ENCODE measurements at places on chromosomes 1 and 21.

DNA sequence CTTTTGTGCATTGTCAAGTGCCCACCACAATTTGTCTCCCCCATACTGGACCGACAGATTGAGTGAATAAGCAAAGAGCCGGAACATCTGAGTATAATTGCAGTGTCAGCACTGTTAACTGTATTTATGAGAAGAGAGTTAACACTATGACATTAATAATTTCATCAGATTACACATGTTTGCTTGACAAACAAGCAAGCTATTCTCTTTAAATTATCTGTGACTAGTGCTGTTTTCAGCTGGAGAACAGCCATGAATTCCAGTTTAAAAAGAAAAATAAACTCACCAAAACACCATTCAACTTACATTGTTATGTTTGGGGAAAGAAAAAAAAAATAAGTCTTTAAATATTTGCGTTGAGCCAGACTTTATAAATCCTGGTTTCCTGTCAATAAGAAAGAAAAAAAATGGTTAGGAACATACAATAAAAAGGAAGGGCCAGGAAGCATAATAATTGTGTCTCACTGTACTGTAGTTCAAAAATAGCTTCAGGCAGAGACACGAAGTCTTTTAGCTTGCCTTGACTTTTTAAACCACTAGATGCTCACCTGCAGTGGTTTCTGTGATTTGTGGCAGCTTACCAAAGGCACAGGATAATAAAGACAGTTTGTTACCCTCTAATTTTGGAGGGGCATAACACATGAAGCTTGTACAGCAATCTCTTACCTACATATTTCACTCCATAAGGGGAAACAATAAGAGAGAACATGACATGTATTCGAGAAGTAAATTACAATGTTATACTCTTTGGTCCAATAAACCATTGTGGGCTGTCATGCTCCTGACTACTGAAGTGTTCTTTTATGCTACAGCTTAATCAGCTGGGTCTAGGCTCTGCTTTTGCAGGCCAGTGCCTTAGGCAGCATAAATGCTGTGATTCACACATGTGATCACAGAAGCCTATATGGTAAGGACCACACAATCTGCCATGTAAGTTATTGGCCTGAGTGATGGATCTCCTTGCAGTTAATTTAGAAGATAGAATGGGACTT lies 302.0 kb upstream of the ADGRL2 start:
- DNase-seq: no peak

DNA sequence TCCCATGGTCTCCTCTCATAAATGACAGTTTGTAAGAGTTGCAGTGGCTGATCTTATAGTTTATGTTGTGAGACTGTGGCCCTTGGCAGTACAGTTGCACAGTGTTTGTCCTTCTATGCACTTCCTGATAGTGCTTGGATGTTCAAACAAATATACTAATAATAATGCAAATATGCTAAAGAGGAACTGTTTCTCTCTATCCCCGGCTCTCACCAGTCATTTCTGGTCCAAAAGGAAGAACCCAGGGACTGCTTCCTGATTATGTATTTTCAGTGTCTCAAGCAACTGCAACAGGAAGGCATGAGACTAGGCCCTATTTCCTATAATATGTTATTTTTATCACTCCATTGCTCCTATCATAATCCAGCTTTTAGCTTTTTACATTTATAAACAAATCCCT lies 17.0 kb upstream of the SUCO start:
- no peak for DNase-seq

DNA sequence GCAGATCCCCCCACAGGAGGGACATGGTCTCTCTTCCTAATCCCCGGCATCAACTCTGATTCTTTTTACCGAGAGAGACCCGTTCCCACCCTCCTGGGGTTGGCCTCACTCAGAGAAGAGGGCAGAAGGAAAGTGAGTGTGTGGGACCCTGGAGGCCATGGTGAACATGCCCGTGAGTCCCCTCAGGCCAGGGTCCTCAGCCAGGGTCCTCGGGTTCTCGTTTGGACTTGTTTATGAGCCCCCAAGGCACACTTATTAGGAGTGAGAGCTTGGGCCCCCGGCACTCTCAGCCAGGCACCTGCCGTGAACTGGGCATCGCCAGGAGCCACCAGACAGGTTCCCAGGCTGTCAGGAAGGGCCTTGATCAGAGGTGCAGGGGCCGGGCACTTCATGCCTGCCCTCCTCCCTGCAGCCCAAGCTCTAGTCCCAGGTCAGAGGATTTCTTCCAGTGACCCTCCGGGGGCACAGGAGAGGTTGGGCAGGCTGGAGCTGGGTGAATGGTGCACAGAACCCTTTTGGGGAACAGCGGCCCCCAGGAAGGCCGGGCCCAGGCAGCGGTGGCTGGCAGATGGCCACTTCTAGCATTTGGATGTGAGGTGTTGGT lies 122.6 kb downstream of the CRYAA start:
- no peak for DNase-seq

GRCh38 chr1:91349524-91349923 lies 55.1 kb downstream of the HFM1 start:
- DNase-seq: no peak

GRCh38 chr1:84598418-84598817 lies 24.2 kb upstream of the CTBS start:
- no peak for DNase-seq

GRCh38 chr1:40450495-40451237 lies 390 bp downstream of the ZFP69B start:
- DNase-seq: peak; percentile 37
